Parietal lobe (tissue), 2 donors: ENCODE measurements at places on chromosomes 6 and 20. TPM values are rescaled to one million over a fixed set of nuclear protein-coding genes. Genes with fewer than 3 reads are reported as not detected.

Gene BMP6
- 3.4 TPM for total RNA-seq

Gene HTR1E
- total RNA-seq = 0.63 TPM

Gene MCM8
- 5.9 TPM for total RNA-seq

Gene TXNDC5
- 31.9 TPM for total RNA-seq

Gene TNFRSF6B
- 1.3 TPM for total RNA-seq

Gene SUMO4
- total RNA-seq = 19.4 TPM

Gene CYP39A1
- total RNA-seq = 3.1 TPM

Gene COL11A2
- 3.4 TPM for total RNA-seq

Gene HLA-DQB1
- total RNA-seq = 0.63 TPM

Gene CHRNA4
- total RNA-seq = 21.0 TPM

Gene PPP1R14C
- total RNA-seq = 35.1 TPM

Gene CRIP3
- total RNA-seq = 16.6 TPM

Gene TFAP2A
- not detected for total RNA-seq

Gene GNL1
- total RNA-seq = 48.5 TPM

Gene SLC22A7
- 1.9 TPM for total RNA-seq

Gene PIGT
- total RNA-seq = 27.2 TPM

Gene TMEM217
- not detected for total RNA-seq

Gene PAX1
- not detected for total RNA-seq

Gene HLA-DRA
- total RNA-seq = 2.2 TPM

Gene C6orf58
- total RNA-seq = 2.2 TPM

Gene DEFB124
- not detected for total RNA-seq

Gene KCNK5
- not detected for total RNA-seq

Gene RARS2
- 41.9 TPM for total RNA-seq

Gene L3MBTL3
- 39.8 TPM for total RNA-seq

Gene RUNX2
- total RNA-seq = 0.31 TPM

Gene SLC17A3
- total RNA-seq = not detected

Gene SIRPD
- not detected for total RNA-seq

Gene GATA5
- not detected for total RNA-seq

Gene GLP1R
- not detected for total RNA-seq

Gene ENPP1
- 1.6 TPM for total RNA-seq

Gene RBM24
- 28.8 TPM for total RNA-seq

Gene KCNK16
- not detected for total RNA-seq

Gene KIAA1755
- total RNA-seq = 2.8 TPM

Gene SLC17A2
- total RNA-seq = not detected

Gene OPN5
- total RNA-seq = not detected

Gene CLVS2
- 70.1 TPM for total RNA-seq

Gene GFRA4
- not detected for total RNA-seq

Gene HLA-DPA1
- 0.94 TPM for total RNA-seq

Gene PKHD1
- under 0.01 TPM for total RNA-seq

Gene IPCEF1
- 32.6 TPM for total RNA-seq

Gene SKIC2
- total RNA-seq = 66.7 TPM

Gene ZBTB46
- 20.3 TPM for total RNA-seq

Gene SPO11
- not detected for total RNA-seq

Gene CDYL
- 16.3 TPM for total RNA-seq

Gene EEF1A1
- 10,580 TPM for total RNA-seq

Gene LY6G6D
- total RNA-seq = not detected
